ENCODE measurements at places on chromosomes 7 and 10.
A peak's percentile ranks its signal among the peaks of the same experiment; 100 is the strongest.

DNA sequence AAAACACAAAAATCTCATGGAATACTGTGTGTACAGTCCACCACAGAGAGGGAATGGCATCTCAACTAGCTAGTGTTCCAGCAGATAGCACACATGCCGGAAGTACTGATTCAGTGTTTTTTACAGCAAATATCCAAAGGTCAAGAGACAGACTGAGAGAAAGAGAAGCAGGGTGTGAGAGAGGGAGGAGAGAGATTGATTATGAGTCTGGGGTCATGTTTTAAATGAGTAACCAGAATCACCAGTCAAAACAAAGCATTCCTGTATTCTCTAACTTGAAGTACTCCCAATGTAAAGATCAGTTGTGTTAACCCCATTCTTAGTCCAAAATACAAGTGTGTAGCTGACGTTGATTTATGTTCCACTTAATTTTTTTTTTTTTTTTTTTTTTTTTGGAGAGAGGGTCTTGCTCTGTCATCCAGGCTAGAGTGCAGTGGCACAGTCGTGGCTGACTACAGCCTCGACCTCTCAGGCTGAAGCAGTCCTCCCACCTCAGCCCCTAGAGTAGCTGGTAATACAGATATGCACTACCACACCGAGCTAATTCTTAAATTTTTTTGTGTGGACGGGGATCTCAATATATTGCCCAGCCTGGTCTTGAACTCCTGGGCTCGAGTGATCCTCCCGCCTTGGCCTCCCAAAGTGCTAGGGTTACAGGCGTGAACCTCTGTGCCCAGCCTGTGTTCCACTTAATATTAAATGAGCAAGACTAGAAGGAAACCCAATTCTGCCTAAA lies 114.2 kb downstream of the TAF3 start:
- DNase-seq = no peak

GRCh38 chr7:157515342-157516041 lies 178.7 kb downstream of the DNAJB6 start:
- no peak for DNase-seq

- DNase-seq = peak; percentile 8
Observed at GRCh38 chr7:105876091-105876963, at the start of gene ATXN7L1. Gene ATXN7L1 (minus strand): TSS chr7:105876599. CDS start chr7:105876558, 41 bp downstream.

GRCh38 chr7:103715376-103716120 lies 269.5 kb upstream of the SLC26A5 start:
- DNase-seq = no peak

DNA sequence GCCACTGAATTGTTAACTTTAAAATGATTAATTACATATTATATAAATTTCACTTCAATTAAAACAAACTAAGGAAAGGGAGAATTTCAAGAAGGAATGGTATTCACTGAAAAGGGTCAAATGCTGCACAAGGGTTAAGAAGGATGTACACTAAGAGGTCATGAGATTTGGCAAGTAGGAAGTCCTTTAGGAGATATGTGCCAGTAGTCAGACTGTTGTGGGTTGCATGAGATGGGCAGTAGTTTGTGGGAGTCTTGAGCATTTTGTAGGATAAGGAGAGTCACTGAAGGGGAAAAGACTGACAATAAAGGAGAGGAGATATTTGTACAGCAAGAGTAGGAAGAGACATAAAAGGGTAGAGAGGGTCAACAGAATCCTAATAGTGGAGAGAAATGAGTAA lies 12.4 kb upstream of the PTPN12 start:
- no peak for DNase-seq

GRCh38 chr7:12788591-12788990 lies 101.2 kb downstream of the ARL4A start:
- DNase-seq = no peak

All from KG1 (cell line).